ENCODE measurements at places on chromosomes 7 and 10.

DNA sequence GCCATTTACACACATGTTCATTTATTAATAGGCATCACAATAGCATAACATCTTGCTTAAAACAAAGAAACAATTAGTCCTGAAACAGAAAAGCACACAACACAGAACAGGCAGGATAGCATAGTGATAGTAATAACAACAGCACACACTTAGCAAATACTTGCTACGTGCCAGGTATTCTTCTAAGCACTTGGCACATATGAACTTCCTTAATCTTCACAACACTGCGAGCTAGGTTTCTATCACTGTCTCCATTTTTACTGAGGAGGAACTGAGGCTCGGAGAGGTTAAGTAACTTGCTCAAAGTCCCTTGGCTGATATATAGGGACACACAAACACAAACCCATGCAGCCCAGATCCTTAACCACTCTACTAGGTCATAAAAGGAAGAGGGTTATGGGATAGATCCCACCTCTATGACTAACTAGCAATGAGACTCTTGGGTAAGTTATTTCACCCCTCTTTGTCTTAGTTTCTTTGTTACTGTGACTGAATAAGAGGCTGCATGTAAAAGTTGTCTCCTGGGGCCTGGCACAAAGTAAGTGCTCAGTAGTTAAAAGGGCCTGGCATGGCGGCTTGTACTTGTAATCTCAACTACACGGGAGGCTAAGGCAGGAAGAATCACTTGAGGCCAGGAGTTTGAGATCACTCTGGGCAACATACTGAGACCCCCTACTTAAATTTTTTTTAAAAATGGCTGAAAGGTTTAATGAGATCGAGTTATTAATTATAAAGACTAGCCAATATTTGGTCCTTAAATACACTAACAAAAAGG, 181.0 kb upstream of the RHOBTB1 start:
- no peak for DNase-seq

DNA sequence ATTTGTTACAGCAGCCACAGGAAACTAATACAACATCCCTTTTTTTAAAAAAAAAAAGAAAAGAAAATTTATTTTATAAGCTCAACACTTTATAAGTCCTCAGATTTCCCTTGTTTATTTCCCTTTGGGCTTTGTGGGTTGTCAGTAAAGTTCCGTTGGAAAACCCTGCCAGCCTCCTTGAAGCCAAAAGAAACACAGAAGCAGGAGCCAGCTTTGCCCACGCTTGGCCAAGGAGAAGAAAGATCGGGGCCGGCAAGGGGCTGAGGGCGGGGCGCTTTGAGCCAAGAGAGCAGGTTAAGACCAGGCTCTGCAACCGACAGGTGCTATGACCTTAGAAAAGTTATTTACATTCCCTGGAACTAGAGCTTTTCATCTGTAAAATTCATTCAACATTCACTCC, 72.7 kb downstream of the RGS10 start:
- DNase-seq: no peak

GRCh38 chr7:17033245-17033644, 151.5 kb upstream of the AGR3 start:
- no peak for DNase-seq

DNA sequence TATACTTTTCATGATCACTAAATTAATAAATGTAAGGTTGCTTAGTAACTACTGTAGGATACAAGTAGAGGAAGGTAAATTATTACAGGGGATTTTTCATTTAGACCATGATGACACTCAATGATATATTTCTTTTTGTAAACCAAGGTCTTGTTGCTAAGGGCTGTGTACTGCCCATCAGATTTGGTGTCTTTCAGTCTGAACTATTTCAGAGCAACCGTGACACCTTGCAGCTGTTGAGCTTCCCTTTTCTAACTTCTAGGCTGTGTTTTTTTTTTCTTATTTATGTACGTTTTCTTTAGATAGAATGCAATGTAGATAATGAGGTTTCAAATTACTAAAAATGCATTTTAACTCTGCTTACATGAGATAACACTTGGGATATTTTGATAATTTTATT, 292.0 kb upstream of the MBL2 start:
- DNase-seq: no peak

DNA sequence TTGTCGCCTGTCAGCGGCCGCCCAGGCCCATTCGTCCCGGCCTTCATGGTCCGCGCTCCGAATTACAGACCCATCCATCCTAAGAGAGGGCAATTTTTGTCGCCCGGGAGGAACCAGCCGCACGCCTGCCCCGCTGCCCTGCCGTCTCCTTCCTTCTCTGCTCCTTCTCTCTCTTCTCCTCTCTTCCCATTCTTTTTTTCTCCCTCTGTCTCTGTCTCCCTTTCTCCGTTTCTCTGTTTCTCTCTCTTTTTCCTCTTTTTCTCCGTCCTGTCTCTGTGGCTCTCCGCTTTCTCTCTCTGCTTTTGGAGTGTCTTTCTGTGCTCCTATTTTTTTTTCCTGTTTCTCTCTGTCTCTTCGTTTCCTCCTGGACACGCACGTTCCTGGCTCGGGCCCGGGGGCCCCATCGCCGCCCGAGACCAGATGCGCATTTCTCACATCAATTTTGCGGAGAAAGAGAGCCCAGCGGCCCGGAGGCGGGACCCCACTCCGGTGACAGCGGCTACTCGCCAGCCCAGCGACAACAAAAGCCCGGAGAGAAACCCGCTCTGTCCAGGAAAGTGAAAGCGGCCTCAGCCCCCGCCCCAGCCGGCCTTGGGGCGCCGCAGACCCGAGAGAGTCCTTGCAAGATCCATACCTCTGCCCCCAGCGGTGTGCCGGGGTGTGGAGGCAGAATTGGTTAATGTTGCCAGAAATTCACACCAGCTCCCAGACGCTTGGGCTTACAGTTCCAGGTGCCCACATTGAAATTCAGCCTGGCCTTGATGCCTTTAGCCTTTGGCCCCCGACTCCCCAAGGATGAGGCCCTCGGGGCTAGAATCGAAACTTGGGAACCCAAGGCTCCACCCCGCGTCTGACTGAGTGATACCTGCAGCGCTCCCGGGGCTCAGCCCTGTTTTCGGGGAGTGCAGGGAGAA, 4.1 kb downstream of the LBX1 start:
- DNase-seq: no peak

DNA sequence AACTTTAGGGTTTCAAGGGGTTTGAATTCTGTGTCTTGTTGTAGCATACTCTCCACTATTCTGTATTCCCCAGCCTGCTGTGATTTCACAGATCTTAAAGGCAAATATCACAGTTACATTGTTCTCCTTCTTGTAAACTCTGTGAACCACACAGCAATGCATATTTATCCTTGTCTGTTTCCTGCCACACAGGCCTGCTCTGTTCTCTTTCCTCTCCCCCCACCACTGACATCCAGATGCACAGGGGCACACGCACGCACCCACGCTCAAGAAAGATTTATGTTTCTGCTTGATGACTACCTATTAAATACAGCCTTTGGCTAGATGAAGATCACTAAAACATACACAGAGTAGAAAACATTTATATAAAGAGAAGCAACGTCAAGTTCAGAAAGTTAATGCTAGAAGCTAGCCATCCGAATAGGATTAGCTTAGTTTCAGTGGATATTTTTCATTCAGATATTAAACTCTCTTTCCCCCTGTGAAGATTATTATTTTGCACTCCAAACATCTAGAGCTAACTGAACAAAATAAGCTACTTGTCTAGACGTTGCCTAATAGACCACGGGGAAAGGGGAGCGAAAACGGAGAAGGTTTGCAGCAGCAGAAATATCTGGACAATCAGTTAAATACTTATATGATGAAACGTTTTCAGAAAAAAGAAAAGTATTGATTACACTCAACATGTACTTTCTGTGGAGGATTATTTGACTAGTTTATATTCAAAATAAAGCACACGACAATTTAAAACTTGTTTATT, 193.1 kb upstream of the SEMA3C start:
- DNase-seq: no peak

- DNase-seq: no peak
These were observed 10.7 kb downstream of the CCDC6 start for GRCh38 chr10:59895629-59896116.

DNA sequence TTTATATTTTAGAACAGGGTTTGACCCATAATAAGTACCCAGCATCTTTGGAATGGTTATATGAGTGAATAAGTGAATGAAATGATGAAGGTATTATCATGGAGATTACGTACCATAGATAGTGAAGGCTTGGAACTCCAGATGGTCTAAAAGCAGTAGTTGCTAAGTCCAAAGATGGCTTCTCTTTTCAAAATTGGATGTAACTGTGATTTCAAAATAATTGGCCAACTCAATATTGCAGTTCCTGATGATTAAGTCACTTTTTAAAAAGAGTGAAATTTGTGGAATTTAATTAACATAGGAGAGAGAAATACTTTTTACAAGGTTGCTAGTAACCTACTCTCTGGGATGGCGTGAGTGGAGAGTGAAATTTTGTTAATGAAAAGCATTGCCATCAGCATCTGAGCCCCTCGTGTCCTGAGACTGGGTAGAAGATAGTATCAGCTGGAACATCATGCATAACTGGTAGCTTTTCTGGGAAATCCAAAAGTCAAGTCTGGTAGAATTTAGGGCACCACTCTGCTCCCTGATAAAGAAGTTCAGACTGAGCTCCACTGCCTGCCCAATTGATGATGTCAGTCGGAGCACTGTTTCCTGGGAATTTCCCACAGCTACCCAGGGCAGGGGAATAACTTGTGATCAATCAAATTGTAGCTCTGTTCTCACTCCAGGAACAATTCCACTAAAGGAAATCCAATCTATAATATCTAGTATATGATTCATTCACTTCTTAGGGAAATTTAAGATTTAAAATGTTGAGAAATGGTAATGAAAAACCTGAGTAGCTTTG, 3.2 kb downstream of the GPR141 start:
- DNase-seq: no peak

DNA sequence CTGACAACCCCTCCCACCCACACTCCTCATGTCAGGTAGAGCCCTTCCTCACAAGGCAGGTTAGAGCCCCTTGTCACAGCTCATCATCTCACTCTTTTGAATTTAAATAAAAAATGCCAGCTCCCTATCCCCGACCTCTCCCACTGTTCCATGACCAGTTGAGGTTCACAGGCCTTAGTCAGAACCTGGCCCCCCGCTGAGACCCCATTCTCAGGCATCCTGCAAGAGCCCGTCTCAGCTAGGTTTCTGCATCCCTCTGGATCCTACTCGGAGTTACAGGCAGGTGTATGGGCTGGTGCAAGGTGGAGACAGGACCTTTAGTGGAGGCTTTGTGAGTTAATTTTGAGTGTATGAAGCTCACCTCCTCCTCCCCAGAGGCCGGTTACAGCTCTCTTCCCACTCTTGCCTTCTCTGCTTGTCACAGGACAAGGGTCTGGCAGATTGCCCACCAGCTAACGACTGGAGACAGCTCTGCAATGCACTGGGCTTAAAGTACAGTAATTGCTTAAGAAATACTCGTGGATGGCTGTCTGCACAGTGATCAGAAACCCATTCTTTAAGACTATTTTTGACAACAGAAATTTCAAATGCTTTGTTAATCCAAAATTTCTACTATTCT, 394.9 kb upstream of the DPP6 start:
- DNase-seq: no peak

GRCh38 chr10:72375585-72375984, 20.9 kb upstream of the DNAJB12 start:
- no peak for DNase-seq

- DNase-seq: no peak
These were observed 107.7 kb upstream of the ADO start for GRCh38 chr10:62696798-62697197.

DNA sequence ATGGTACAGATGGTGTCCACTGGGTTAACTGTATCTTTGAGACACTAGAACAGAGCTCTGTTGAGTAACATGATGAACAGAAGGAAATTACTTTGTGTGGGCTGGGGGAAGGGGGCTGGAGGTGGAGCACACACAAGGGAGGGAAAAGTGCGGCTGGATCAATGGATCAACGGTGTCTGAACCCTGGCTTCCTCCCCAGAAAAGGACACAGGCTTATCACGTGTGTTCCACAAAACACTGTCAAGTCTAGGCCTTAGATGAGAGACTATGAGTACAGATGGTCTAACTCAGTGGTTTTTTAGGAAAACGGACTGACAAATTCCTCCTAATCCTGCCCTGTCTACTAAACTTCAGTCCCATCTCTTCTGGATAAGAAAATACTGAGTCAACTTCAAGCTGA, 27.8 kb downstream of the HSPB1 start:
- no peak for DNase-seq

Data from stimulated activated CD8-positive, alpha-beta memory T cell treated with anti-CD3 and anti-CD28 coated beads, Interleukin-4, amount 100 ng/mL, for 48 hours (primary cell).